HFFc6 (cell line): ENCODE measurements at places on chromosomes 2 and 18.

- peak; percentile 72 for DNase-seq
These were observed 797.8 kb downstream of the CCDC85A start for GRCh38 chr2:56981554-56981953.

GRCh38 chr2:10554961-10555809 is 107.1 kb upstream of the ODC1 start:
- no peak for DNase-seq

DNA sequence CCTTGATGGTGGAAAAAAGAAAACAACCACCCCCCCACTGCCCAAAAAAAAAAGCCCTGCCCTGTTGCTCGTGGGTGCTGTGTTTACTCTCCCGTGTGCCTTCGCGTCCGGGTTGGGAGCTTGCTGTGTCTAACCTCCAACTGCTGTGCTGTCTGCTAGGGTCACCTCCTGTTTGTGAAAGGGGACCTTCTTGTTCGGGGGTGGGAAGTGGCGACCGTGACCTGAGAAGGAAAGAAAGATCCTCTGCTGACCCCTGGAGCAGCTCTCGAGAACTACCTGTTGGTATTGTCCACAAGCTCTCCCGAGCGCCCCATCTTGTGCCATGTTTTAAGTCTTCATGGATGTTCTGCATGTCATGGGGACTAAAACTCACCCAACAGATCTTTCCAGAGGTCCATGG is 28.0 kb downstream of the MAL start:
- DNase-seq, result no peak

GRCh38 chr2:174605687-174606086 is 8.1 kb upstream of the WIPF1 start:
- DNase-seq, result peak; percentile 24

GRCh38 chr2:152122161-152122560 is 23.3 kb upstream of the CACNB4 start:
- no peak for DNase-seq

- no peak for DNase-seq
These were observed 149.9 kb upstream of the RAB6C start for GRCh38 chr2:129829588-129829987.

DNA sequence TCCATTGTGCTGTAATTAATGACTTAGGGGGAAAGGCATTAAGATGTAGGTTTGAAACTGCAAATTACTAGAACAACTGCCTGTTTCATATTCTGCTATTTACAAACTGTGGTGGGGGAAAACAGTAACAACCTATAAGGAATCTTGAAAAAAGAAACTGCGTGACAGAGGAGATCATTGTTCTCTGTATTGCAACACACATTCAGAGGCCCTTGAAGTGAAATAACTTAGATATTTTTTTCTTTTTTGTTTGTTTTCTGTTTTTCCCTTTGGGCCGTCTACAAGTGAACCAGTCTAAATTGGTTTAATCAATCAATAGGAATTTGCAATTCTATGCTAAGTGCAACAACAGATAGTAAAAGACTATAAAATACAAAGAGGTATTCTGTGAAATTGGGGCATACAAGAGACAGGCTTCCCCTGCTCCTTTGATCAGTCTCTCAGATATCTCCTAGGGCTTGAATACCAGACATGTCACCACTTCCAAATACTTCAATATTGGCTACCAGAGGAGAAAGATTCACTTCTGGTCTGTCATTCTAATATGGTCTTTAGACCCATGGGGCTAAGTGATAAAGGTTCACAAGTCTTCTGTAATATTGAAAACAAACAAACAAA is 2055.1 kb upstream of the CELF4 start:
- DNase-seq, result no peak

GRCh38 chr18:49910986-49911385 is 97.7 kb upstream of the ACAA2 start:
- DNase-seq, result no peak

GRCh38 chr2:101255501-101255900 is 2.8 kb downstream of the CNOT11 start:
- no peak for DNase-seq

GRCh38 chr2:201004370-201004769 is 40.9 kb upstream of the ORC2 start:
- DNase-seq, result no peak

GRCh38 chr2:158507141-158507540 is 50.4 kb downstream of the PKP4 start:
- no peak for DNase-seq

- no peak for DNase-seq
These were observed 1.9 kb upstream of the PAX3 start for GRCh38 chr2:222300726-222301052.

DNA sequence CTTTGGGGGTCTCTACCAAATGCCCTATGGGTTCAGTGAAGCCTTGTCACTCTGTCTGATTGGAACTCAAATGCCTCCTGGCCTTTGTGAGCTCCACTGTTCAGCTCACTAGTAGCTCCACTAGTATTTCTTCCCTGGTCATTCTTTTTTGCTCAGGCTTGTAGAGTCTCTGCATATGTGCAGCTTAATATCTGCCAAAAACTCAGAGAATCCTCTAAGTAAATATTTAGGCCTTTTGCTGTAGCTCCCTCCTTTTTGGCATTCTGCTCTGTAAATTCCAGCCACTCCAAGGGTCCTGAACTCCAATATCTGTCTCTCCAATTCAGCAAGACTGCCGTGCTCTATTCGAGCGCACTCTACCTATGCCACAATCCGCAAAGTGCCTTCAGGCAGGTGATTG is 146.5 kb downstream of the MAIP1 start:
- DNase-seq, result no peak

DNA sequence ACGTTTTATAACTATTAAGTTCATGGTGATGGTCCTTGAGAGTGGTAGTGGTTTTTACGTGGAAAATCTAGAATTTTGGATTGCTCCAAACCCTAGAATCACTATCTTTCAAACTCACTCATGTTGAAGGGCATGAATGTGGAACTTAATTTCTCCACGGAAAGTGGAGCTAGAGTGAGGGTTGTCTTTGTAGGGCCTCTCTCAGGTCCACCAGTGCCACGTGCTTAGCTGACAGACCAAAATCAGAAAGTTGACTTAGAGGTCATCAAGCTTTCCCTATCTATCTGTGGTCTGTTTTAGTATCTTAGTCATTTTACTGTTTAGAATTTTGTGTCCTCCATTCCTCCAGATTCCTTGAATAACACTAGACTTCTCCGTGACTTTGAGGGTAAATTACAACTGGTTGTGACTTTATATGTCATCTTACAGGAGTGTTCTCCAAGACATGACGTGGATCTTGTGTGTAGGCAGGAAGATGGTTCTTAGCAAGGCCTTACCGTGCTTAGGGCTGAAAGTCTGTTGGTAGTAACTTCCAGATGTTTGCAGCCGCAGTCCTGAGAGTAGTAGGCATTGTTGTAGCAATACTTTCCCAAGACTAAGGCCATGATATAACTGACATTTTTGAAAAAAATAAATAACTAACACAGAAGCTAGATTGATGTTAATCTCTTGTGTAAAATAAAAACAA is 26.8 kb downstream of the DIS3L2 start:
- DNase-seq, result no peak

DNA sequence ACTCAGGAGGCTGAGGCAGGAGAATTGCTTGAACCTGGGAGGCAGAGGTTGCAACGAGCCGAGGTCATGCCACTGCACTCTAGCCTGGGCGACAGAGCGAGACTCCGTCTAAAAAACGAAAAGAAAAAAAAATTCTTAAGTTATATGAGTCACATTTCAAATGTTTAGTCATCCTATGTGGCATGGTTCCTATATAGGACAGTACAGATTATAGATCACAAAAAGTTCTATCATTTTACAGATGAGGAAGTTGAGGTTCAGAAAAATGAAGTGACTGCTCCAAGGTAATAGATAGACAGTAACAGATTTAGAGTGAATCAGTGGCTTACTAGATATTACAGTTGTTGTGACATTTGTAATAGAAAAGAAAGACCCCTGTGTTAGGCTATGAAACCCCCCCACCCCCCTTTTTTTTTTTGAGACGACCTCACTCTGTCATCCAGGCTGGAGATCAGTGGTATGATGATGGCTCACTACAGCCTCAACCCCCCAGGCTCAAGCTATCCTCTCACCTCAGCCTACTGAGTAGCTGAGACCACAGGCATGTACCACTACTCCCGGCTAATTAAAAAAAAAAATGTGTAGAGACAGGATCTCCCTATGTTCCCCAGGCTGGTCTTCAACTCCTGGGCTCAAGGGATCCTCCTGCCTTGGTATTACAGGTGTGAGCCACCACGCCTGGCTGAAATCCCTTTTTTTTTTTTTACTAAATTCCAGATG is 22.7 kb downstream of the PTPN4 start:
- DNase-seq, result no peak

- DNase-seq, result no peak
These were observed 126.1 kb downstream of the MTX2 start for GRCh38 chr2:176395273-176395854.

DNA sequence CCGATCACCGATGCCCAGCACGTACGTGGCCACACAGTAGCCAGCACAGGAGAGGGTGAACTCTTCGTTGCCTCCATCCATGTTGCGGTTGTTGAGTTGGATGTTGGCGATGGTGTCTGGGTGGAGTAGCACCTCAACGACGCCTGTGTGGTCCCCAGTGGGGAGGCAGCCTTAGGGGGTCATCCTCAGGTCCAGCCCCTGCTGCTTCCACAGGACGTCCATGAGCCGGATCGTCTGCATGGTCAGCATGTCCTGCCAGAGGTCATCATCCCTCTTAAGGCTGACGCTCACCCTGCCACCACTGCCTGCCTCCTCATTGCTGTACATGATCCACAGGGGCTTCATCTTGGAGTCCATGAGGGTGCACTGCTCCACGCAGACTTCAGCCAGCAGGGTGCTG is 369.3 kb downstream of the CMPK2 start:
- DNase-seq, result no peak

DNA sequence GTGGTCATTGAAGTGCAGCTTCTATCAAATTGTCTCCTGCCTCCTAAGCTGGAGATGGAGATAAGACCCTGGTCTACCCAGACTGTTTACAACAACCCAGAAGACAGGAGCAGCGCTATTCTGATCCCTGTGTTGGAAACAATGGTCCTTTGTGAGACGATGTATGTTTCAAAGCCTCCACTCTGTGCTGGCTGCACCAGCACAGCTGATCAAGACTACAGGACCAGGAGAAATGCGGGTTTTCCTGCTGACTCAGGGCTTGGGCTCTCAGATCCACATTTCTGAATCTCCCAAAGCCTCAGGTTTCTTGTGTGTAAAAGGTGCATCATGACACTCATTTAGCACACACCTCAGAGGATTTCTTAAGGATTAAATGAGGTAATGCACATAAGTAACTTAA is 92.0 kb downstream of the POU3F3 start:
- no peak for DNase-seq

- peak; percentile 53 for DNase-seq
These were observed 5.3 kb downstream of the MAP4K3 start for GRCh38 chr2:39431592-39432316.

- peak; percentile 94 for DNase-seq
These were observed 98.7 kb upstream of the SLC66A3 start for GRCh38 chr2:11056614-11057013.

DNA sequence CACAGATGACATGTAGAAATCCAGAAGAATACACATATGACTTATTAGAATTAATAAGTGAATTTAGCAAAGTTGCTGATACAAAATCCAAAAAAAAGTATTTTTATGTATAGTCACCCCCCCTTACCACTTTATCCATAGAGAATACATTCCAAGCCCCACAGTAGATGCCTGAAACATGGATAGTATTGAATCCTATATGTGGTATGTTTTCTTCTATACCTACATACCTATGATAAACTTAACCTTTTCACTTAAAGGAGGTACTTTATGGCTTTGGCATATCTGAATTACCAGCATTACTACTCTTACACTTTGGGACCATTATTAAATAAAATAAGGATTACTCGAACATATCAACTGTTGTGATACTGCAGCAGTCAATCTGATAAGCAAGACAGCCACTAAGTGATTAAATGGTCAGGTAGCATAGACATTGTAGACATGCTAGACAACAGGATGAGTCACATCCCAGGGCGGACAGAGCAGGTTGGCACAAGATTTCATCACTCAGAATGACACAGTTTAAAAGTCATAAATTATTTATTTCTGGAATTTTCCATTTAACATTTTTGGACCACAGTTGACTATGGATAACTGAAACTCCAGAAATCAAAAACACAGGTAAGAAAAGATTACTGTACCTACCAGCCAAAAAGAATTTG is 208.2 kb upstream of the CHAC2 start:
- no peak for DNase-seq

- DNase-seq, result no peak
These were observed 25.9 kb upstream of the GPR45 start for GRCh38 chr2:105215586-105216192.

- DNase-seq, result no peak
These were observed 111.2 kb downstream of the PLB1 start for GRCh38 chr2:28606986-28607441.

GRCh38 chr2:171412571-171413175 is 21.1 kb downstream of the METTL8 start:
- DNase-seq, result no peak

- DNase-seq, result no peak
These were observed 1.1 kb upstream of the FZD5 start for GRCh38 chr2:207770602-207771404.

- peak; percentile 13 for DNase-seq
These were observed 1389.4 kb downstream of the SUCLG1 start for GRCh38 chr2:83069724-83070123.

GRCh38 chr2:3503483-3503882 is 15.8 kb downstream of the ADI1 start:
- no peak for DNase-seq

DNA sequence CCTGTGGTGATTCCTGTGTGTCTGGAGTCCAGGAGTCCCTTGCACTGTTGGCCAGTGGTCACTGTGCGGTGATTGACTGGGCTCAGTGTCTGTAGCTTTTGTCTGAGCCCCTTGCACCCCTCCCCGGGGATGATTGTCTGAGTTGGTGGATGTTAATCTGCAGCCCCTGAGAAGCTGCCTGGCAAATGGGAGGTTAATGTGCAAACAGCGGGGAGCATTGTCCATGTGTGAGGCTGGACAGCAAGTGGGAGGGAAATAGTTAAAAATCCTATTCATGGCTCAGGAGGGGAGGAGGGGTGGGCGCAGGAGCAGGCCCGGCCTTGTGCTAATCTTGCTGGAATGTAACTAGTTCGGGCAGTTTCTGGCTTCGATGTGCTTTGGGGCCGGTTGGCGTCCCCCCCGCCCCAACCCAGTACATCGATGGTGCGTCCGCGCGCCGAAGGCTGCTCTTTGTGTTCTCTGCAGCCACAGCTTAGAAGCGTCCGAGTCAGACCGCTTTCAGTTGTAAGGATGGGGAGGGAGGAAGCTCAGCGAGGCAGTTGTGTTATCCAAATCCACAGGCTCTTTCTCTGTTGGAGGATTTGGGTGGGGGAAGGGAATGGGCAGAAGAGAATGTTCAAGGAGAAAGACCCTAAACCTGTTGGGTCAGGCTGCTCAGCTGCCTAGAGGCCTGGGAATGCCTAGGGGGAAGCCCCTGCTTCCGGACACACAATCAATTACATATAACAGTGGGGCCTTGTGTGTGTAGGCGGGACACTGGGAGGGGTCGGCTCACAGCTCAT is 71.8 kb downstream of the TGOLN2 start:
- no peak for DNase-seq

DNA sequence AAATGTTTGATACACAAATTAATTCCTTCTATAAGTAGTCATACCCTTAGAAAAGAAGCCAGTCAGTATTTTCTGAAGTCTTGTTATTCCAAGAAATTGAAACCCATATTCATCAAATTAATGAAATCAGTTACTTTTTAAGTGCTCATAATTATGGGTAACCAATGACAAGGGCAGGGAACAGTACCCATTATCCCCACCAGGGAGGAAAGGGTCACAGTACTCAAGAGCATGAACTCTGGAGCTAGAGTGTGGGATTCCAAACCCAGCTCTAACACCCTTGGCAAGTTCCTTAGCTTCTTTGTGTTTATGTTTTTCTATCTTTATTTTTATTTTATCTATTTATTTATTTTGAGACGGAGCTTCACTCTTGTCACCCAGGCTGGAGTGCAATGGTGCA is 68.4 kb downstream of the CCDC148 start:
- no peak for DNase-seq
